Choroid plexus epithelial cell (primary cell): ENCODE measurements at places on chromosomes 2 and 18.

DNA sequence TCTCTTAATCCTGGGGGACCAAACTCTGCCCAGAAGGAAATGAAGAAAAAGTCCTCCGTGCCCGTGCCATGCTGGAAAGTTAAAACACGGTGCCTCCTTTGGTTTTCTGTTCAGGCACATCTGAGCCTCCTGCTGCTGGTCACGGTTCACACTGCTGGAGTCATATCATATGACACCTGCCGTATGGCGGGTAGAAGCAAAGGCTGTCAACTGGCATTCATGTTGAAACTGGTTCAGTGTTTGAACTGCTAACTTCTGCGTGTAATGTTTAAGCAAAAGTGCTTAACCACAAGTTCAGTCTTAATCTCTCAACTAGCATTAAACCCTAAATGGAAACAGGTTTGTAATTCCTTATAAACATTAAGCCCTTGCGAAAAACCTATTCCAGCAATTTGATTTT lies 3.1 kb downstream of the STK39 start:
- DNase-seq = peak; percentile 31

DNA sequence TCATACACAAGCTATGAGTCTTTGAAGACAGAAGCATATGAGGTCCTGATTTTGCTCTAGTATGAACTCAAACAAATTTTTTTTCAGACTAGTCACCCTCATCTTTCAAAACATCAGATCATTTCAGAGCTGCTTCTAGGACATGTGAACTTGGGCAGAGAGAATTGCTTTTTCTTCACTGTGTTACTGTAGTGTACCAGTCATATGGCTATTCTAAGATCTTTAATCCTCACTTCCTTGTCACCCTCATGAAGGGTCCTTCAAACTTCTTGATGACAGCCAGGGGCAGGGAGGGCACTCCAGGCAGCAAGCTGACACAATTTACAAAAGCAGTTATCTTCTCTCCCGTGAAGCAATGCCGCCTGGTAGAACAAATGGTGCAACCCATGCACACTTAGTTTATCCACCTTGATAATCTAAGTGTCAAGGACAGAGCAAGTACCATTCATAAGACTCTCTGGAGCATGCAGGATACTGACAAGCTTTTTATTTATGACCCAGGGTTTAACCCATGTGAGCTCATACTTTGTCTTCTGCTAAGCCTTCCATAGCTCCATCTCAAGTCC lies 200.6 kb downstream of the DPP10 start:
- no peak for DNase-seq

GRCh38 chr2:150107816-150108215 lies 379.7 kb downstream of the RND3 start:
- no peak for DNase-seq

DNA sequence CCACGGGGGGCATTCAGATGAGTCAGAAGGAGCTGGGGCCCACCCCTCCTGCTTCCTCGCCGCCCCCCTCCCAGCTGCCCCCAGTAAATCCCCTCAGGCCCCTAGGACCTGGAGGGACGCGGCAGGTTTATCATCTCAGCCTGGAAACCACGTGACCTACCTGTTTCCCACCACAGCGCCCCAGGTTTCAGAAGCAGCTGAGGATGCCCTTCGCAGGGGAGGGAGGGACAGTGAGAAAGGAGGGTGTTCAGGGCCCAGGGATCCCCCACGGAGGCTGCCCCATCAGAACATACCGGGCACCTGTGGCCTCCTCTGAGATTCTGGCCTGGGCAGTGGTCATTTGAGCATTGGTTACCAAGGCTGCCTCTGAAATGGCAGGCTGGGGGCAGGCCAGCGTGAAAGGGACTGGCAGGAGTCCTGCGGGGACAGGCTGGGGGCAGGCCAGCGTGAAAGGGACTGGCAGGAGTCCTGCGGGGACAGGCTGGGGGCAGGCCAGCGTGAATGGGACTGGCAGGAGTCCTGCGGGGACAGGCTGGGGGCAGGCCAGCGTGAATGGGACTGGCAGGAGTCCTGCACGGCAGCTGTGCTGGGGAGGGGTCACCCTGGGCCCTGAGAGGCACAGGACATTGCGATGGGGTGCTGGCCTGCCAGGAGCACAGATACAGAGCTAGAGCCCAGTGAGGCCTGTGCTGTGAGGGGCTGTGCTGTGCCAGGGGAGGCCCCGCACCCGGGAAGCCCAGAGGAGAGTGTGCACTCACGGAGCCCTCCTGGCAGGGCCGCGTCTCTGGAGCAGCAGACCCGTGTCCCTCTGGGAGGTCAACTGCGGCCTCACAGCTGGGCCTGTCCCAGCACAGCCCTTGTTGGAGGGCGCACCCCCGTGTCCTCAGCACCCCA lies 1.6 kb downstream of the NEU4 start:
- no peak for DNase-seq

DNA sequence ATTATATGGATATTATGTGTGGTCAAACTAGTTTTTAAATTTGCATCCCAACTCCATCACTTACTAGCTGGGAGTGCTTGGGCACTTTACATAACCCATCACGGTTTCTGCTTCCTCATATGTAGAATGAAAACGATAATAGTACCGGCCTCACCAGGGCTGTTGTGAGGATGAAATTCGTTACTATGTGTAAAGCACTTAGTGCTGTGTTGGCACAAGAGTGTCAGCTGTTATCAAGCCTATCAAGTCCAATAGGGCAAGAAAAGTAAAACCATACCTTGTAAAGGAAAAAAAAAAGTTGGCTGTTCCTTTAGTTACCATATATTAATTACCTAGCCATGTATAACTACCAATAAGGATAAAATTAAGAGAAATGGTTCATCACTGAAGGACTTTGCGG lies 65.4 kb downstream of the TET3 start:
- DNase-seq = no peak

DNA sequence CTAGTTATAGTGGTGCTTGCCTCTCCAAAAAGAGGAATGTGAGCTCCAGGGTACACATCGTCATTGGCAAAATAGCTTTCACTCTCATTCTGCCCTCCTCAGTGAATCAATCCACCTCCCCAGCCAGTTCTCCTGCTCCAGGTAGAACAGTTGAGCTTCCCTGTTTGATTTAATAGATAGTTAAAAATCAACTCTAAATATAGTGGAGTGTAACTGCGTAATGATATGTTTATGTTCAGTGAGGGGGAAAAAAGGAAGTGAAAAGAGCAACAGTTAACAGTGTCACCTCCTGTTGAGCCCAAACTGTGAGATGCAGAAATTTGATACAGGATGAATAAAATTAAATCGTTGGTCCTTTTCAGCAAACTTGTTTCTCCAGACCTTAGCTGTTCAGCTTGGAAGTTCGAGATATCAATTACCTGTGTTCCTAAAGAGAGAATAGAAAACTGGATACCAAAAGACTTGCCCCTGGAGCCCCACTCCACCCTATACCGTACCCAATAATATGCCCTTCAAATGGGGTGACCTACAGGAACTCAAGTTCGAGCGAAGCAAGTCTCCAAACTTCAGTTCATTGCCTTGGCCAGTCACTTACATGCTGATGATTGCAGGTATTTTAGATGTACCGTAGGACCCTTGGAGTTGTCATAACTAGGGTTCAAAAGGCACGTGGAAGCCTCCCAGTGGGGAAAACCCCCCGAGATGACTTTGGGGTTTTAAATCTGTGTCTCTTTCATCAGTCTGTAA lies 708.4 kb downstream of the RNF144A start:
- no peak for DNase-seq

DNA sequence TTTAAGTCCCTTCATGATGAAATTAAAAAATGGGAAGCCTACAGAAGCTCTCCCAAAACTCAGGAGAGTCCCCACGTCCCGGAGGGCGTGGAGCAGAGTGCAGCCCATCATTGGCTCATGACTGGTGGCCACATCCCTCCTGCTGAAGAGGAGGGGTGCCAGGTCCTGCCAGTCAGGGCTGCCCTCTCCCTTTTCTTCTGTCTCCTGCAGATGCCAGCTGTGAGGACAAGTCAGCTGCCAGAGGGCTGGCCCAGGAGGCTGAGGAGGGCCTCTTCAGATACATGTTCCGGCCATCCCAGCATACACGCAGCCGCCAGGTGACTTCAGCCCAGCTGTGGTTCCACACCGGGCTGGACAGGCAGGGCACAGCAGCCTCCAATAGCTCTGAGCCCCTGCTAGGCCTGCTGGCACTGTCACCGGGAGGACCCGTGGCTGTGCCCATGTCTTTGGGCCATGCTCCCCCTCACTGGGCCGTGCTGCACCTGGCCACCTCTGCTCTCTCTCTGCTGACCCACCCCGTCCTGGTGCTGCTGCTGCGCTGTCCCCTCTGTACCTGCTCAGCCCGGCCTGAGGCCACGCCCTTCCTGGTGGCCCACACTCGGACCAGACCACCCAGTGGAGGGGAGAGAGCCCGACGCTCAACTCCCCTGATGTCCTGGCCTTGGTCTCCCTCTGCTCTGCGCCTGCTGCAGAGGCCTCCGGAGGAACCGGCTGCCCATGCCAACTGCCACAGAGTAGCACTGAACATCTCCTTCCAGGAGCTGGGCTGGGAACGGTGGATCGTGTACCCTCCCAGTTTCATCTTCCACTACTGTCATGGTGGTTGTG lies 2.6 kb downstream of the INHA start:
- DNase-seq = no peak

GRCh38 chr2:28412625-28413151 lies 20.0 kb downstream of the FOSL2 start:
- DNase-seq = no peak

GRCh38 chr2:113104054-113104611 lies 23.3 kb upstream of the IL1RN start:
- DNase-seq = no peak

DNA sequence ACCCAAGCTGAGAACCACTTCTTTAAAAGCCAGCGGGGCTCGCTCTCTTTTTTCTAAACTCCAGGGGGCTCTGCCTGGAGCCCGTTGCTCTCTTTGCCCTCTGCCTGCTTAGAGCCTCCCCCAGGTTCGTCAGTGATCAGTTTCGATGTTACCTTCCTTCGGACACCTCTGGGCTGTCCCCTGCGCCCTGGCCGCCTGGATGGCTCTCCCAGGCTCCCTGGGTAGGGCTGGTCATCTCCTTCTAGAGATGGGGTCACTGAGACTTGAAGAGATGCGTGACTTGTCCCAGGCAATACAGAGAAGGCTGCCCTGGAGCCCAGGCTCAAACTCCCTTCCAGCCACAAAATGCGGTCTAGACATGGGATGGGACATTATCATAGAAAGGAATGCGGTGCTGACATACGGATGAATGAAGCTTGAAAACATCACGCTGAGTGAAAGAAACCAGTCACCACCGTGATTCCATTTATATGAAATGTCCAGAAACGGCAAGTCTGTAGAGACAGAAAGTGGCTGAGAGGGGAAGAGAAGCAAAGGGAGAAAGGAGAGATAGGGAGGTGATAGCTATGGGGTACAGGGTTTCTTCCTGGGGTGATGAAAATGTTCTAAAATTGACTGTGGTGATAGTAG lies 14.6 kb downstream of the KCNF1 start:
- no peak for DNase-seq

- no peak for DNase-seq
Observed at GRCh38 chr18:75472906-75473305, 45.4 kb upstream of the SMIM21 start.

- DNase-seq = no peak
Observed at GRCh38 chr2:143940720-143941119, 579.2 kb downstream of the ZEB2 start.

- DNase-seq = no peak
Observed at GRCh38 chr2:191301971-191302370, 56.8 kb downstream of the MYO1B start.

- no peak for DNase-seq
Observed at GRCh38 chr2:100653449-100654035, 90.7 kb downstream of the PDCL3 start.

GRCh38 chr18:31513189-31513935 lies 15.4 kb downstream of the DSG2 start:
- DNase-seq = peak; percentile 79

GRCh38 chr2:239946864-239947728 lies 78.0 kb downstream of the NDUFA10 start:
- DNase-seq = no peak

GRCh38 chr2:195388028-195388427 lies 269.0 kb upstream of the SLC39A10 start:
- DNase-seq = no peak

GRCh38 chr2:189763908-189764661 lies 1.5 kb upstream of the OSGEPL1 start:
- peak; percentile 42 for DNase-seq

GRCh38 chr2:10900216-10901109 lies 11.3 kb upstream of the KCNF1 start:
- no peak for DNase-seq

GRCh38 chr2:83470928-83471327 lies 988.2 kb downstream of the SUCLG1 start:
- no peak for DNase-seq

GRCh38 chr2:106053116-106053515 lies 141.0 kb downstream of the UXS1 start:
- DNase-seq = peak; percentile 68

DNA sequence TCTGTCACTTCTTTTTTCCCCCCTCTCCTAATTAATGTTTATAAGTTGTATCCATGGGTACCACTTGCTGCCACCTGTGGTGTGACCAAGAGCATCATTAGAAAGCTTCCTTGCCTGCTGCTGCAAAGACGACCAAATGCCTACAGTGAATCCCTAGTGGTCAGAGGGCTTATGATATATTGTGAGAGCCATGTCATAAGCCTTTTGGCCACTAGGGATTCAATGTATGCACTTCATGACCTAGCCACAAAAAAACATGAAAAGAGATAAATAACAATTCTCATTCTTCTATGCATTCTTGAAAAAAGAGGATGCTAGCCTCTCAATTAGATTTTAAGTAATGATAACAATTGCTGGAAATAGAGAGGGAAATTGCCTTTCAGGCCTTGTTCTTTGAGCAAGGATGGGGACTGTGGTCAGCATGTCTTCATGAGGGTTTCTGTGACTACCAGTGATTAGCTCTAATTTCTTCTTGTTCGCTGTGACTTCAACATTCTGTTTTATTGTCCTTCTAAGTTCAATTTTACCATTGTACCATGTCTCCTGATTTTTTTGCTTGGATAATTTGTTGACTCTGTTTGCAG lies 435.3 kb downstream of the TGIF1 start:
- no peak for DNase-seq

DNA sequence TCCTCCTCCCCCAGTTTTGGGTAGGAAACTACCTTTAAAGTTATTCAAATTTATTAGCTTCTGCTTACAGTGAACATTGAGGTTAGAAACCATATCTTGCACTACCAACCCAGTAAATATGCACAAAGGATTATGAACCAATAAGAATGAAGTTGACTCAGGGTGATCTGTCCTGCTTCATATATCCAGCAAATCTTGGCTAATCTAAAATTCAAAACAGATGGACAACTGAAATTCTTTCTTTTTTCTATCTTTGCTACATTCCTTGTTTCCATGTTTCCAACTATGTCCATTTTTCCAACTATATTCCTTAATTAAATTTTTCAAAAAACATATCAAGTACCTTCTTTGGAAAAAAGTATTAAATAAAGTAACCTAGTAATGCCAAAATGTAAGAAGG lies 149.3 kb downstream of the FAM124B start:
- no peak for DNase-seq

GRCh38 chr2:65647249-65647842 lies 214.9 kb upstream of the SPRED2 start:
- no peak for DNase-seq

- DNase-seq = no peak
Observed at GRCh38 chr2:15040429-15041084, 408.0 kb downstream of the LRATD1 start.

GRCh38 chr2:127464470-127465257 lies 46.4 kb downstream of the PROC start:
- no peak for DNase-seq
